ENCODE measurements at places on chromosomes 5 and 9.

DNA sequence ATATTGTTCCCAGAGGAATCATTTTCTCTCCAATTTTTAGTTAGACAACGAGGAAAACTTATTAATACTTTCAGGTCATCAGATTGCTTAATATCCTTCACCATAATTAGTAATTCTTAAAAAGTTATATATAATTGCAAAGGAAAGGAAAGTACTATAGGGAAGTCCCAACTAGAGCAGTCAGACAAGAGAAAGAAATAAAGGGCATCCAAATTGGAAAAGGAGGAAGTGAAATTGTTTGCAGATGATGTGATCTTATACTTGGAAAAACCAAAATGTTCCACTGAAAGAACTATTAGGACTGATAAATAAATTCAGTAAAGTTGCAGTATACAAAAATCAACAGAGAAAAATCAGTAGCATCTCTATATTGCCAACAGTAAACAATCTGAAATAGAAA is 223.5 kb upstream of the MEF2C start:
- no peak for DNase-seq

- no peak for DNase-seq
Measured at GRCh38 chr9:29449306-29449705, 1876.0 kb upstream of the C9orf72 start.

DNA sequence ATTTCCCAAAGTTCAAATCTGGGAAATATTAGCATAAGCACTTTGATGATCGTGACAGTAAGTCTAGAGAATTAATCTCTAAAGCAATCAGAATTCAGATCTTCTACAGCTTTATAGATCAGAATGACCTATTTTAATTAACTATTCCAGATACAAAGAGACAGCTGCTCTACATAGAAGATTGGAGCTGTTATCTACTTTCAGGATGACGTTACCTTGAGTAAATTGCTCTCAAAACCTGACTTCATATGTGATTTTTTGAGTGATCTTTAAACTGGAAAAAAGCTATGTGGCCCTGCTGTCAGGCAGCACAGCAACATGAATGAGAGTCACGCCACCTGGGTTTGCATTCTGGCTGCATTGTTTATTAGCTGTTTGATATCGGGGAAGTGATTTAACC is 259.9 kb upstream of the CDH6 start:
- no peak for DNase-seq

- DNase-seq: no peak
Measured at GRCh38 chr5:58836351-58836750, 253.5 kb downstream of the RAB3C start.

- DNase-seq: peak; percentile 12
Measured at GRCh38 chr5:44862808-44863207, 54.1 kb downstream of the MRPS30 start.

GRCh38 chr5:56763711-56764466 is 51.5 kb upstream of the MAP3K1 start:
- peak; percentile 84 for DNase-seq

GRCh38 chr5:9231842-9232241 is 314.0 kb downstream of the SEMA5A start:
- DNase-seq: no peak

- DNase-seq: no peak
Measured at GRCh38 chr5:63131626-63132285, 553.1 kb downstream of the LRRC70 start.

DNA sequence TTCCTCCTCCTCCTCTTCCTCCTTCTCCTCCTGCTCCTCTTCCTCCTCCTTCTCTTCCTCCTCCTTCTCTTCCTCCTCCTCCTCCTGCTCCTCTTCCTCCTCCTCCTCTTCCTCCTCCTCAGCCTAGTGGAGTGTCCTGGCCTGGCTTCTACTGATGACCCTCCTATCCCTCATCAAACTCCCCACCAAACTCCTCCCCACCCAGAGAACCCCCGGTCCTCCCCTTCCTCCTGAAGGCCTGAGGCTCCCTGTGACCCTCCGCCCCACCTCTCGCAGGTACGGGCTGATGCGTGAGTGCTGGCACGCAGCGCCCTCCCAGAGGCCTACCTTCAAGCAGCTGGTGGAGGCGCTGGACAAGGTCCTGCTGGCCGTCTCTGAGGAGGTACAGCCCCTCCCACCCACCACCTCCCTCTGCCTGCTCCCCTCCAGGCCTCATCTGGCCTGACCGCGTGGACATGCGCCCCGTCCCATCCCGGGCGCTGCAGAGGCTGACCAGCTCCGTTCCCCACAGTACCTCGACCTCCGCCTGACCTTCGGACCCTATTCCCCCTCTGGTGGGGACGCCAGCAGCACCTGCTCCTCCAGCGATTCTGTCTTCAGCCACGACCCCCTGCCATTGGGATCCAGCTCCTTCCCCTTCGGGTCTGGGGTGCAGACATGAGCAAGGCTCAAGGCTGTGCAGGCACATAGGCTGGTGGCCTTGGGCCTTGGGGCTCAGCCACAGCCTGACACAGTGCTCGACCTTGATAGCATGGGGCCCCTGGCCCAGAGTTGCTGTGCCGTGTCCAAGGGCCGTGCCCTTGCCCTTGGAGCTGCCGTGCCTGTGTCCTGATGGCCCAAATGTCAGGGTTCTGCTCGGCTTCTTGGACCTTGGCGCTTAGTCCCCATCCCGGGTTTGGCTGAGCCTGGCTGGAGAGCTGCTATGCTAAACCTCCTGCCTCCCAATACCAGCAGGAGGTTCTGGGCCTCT is 10.6 kb downstream of the FGFR4 start:
- DNase-seq: no peak

DNA sequence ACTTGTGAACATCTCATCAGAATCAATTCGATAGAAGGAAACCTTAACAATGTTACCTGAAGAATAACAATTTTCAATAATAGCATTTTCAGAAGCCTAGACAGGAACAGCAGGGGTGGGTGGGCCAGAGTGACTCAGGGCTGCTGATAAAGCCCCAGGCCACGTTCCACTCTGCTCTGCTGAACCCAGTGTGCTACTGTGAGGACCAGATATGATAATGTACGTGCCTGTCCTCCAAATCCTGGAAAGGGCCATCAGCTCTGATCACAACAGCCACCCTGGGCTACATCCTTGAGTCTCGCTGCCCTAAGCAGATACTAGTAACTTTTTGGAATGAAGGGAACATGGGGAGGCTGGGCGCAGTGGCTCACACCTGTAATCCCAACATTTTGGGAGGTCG is 91.3 kb downstream of the PRRT1B start:
- no peak for DNase-seq

GRCh38 chr5:78496373-78496772 is 136.0 kb downstream of the SCAMP1 start:
- DNase-seq: no peak

- peak; percentile 19 for DNase-seq
Measured at GRCh38 chr5:7867260-7867659, 1.6 kb downstream of the FASTKD3 start.

GRCh38 chr5:143636931-143637528 is 174.9 kb upstream of the HMHB1 start:
- DNase-seq: no peak

GRCh38 chr9:89634995-89635742 is 30.4 kb downstream of the GADD45G start:
- DNase-seq: no peak

DNA sequence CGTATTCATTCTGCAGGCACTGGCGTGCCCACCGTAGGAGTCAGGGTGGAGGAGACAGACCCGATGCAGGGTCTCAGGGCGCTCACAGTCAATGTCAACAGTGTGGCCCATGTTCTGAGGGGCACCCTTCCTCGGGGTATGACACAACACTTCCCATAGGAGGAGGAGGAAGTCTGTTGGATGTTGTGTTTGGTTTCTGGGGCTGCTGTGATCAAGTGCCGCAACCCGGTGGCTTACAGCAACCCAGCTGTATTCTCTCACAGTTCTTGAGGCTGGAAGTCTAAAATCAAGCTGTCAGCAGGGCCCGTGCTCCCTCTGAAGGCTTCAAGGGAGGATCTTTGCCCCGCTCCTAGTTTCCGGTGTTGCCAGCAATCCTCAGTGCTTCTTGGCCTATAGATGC is 5.6 kb upstream of the HNRNPAB start:
- DNase-seq: no peak

GRCh38 chr9:131180454-131180853 is 55.1 kb downstream of the NUP214 start:
- DNase-seq: no peak

GRCh38 chr9:37683531-37684371 is 33.0 kb downstream of the FRMPD1 start:
- DNase-seq: no peak
